HT1080 (cell line): ENCODE measurements at places on chromosomes 3 and 15. TPM values are rescaled to one million over a fixed set of nuclear protein-coding genes. Genes with fewer than 3 reads are reported as not detected.
A peak's percentile ranks its signal among the peaks of the same experiment; 100 is the strongest.

DNA sequence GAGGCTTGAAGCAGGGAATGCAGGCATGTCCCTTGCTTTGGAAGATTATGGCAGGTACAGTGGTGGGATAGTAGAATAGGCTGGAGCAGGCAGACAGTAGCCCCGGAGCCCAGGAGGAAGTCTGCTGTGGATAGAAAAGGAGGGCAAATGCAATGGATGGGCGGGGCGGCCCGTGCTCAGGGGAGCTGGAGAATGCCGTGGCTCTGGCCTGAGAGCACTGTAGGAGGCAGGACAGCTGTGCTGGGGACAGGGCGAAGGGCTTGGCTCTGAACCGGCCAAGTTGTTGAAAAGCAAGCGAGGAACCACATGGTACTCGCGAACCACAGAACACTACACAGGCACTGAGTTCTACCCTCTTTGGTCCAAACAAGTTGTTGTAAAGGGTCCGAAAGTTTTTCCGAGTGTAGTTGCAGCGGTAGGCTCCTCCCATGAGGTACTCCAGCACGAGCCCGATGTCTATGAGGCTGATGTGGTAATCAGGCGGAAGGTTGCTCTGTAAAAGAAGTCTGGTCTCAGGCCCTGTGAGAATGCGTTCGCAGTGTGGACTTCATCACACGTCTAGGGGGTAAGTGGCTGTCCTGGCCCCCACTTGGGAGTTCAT lies 54.7 kb downstream of the TRPM1 start:
- no peak for DNase-seq

GRCh38 chr3:187212705-187213104 lies 15.4 kb downstream of the RTP1 start:
- DNase-seq = no peak

DNA sequence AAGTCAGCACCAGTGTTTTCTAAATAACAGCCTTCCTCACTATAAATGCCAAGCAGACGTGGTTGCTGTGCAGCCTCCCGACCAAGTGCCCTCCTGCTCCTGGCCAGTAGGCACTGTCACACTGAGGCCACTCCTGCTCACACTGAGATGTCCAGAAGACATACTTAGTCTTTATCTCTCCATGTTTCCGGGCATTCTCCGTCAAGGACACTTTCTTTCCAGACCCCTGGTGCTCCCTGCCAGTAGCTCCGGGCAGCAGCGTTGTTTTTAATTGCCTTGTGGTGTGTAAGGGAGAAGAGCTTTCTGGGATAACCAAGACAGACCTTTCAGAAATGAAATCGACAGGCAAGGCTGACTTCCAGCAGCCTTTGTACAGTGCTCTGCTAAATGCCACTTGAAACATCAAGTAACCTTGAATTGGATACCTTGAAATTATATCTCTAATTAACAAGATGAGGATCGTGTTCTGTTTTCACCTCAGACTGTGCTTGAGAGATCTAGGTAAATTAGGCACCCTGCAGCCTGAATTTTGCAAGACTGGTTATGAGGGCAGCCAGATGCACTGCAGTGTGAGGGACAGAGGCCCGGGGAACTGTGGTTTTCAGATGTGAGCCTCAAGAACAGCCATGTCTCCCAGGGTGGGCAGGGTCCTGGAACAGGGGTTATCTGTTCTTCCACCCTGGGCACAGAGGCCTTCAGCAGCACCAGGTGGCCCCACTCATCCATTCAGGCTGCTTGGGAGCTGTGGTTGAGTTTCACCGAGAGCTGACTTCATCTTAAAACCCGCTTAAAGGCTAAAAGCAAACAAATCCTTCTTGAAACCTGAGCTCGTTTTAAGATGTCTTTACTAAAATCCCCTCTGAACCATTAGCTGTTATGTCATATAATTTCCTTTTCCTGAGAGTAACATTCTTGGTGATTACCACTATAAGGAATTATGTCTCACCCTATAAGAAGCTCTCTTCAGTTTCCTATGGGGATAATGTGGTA lies 105.5 kb upstream of the IL12A start:
- peak; percentile 97 for DNase-seq

DNA sequence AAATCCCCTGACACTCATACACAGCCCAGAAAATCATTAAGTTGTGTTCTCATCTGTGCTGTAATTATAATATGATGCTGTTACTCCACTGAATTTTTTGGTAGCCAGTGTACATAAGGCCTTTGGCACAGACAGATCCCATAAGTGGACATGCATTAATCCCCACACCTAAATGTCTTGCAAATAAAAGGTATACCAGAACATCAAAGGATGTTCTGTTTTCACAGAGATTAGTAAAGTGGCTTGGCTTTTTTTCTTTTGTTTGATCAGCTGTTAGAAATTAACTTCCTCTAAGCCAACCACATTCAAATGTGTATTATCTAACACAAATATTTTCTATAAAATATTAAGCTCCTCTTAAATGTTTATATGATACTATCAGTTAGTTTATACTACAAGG lies 2.7 kb downstream of the SST start:
- no peak for DNase-seq

DNA sequence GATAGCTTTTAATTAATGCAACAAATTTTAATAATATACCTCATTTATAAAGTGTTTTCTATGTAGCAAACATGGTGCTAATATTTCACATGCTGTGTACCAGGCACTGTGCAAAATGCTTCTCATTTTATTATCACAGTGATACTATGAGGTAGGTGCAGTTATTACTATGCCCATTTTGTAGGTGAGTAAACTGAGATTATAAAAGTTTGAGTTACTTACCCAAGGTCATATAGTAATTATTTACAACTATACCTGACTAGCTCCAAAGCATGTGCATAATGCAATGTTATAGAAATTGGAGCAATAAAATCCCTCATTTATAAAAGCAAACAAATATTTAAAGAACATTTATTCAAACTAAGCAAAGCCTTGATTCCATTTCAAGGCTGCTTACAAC lies 54.5 kb upstream of the DCBLD2 start:
- DNase-seq = no peak

DNA sequence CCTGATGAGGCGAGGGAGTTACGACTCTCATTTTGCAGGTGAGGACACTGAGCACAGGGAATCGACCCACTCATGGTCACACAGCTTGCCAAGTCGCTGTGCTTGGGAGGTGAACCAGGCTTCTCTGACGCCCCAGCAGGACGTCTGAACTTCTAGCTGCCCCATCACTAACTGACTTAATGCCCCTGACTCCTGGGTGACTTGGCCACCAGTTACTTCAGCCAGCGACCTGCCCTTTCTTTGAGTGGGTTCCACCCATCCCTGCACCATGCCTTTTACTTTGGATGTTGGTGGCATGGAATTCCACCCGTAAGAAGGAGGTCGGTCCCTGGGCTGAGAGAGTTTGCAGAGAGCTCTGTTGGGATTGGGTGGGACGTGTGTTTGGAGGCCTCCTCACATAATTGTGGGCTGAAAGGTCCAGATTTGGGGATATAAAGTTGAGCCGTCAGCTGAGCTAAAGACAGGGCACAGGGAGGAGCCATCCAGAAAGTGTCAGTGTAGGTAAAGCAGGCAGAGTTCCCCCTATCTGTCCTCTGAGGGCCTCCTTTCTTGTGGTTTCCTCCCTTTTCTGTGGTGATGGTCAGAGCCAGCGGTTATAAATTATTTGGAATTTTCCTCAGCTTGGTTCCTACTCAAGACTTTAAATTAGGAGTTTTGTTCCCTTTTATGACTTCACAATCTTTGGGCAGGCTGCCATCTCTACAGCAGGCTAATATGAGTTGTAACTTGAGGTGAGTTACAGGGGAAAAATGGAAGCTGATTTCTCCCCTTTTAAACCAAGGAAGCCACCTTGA lies 55.0 kb downstream of the FLNB start:
- DNase-seq = peak; percentile 67

- no peak for DNase-seq
These were observed 53.3 kb downstream of the PPP2R3A start for GRCh38 chr3:136018876-136019275.

- DNase-seq = no peak
These were observed 5.2 kb downstream of the LRIG1 start for GRCh38 chr3:66495668-66496045.

- DNase-seq = no peak
These were observed 45.5 kb downstream of the PAQR5 start for GRCh38 chr15:69344238-69344637.

GRCh38 chr3:161388855-161389254 lies 17.5 kb upstream of the SPTSSB start:
- DNase-seq = peak; percentile 43

- peak; percentile 72 for DNase-seq
These were observed 431.4 kb downstream of the DIPK2A start for GRCh38 chr3:144403040-144403457.

DNA sequence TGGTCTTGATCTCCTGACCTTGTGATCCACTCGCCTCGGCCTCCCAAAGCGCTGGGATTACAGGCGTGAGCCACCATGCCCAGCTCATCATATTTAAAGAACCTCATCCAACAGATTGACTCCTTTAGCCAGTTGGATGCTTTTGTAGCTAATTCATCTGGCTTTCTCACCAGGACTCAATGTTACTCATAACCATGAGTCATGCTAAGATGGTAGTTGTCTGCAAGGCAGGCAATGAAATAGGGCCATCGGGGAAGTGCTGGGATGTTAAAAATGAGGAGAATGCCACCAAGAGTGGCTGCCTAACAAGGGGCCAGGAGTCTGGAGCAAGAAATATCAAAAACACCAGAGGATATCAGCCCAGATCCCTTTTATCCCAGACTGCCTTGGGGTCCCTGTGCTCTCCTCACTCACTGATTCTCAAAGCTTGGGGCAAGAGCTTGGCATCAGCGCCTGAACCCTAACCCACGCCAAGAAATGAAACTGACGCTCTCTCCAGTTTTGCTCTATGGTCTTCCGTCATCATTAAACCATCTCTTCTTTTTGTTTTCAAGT lies 7.4 kb upstream of the PCOLCE2 start:
- peak; percentile 91 for DNase-seq

DNA sequence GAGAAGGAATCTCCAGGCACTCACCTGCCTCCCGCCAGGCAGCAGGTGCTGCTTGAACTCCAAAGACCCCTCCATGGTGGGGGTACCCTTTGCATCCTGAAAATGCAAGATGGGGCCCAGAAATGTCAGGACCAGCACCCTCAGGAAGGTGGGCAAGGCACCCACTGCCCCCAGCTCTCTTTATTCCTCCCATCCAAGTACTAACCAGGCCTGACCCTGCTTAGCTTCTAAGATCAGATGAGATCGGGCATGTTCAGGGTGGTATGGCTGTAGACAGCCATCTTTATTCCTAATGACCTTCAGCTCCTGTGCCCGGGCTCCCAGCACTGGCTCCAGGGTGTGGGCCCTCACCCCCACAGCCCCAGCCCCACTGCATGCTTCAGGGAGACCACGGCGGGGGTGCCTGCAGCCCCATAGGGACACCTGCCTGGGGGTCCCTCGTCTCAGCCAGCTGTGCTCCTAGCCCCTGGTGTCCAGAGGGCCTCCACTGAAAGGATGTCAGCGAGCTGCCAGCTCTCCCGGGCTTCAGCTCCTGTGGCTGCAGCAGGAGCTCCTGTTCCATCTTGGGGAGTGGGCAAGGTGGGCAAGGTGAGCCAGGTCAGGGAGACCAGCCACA lies 13.2 kb downstream of the PLA2G4B start:
- DNase-seq = no peak

- no peak for DNase-seq
These were observed 1.1 kb downstream of the ATP13A4 start for GRCh38 chr3:193553586-193553985.

DNA sequence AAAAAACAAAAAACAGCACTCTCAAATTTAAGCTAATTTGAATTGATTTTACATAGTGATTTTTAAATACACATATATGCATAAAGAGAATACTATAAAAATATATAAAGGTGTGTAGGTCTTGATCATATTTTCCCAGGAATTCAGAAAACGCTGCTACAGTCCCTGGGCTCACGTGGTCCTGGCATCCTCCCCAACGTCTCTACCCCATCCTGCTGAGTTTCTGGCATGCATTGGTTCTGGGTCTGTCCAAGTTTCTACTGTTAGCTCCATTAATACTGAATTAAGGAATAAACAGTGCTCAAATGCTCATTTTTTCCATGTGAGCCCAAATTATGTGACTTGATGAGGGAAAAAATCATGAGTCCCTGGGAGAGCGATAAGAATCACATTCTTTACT lies 32.7 kb upstream of the LAMP3 start:
- DNase-seq = no peak

- peak; percentile 85 for DNase-seq
These were observed 2.6 kb downstream of the CCDC9B start for GRCh38 chr15:40338041-40338657.

GRCh38 chr15:48643206-48643605 lies 2.3 kb downstream of the FBN1 start:
- DNase-seq = no peak

DNA sequence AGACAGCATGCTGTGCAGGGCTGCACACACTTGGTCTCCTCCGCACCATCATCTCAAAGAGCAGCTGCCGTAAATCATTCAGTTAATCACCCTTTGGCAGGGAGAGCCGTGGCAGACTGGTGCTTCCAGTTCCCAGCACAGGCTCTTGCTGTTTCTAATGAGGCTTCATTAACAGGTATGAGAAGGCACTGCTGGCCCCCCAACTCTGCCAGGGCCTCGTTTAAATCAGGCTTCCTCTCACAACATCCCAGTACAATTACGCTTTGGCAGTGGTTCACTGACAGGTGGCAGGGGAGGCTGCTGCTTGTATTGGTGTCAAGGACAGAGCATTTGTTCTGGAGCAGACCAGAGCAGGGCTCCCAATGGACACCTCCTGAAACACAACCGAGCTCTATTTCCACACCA lies 77.1 kb downstream of the BFSP2 start:
- DNase-seq = no peak

DNA sequence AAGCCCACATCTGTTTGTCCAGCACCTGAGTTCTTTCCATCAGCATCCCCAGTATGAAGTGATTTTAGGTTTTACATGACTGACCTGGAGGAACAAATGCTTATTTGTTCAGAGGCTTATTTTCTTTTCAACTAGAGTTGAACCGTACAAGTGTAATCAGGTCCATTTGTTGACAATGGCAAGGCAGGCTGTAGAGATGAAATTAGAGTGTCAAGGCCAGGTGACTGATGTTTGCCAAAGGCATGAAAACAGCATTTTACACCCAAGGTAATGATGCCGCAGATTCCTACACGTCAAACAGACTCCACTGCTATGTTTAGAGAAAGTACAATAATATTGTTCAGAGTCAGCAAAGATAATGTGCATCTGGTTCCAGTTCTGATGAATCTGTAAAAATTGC lies 96.5 kb downstream of the KCNAB1 start:
- DNase-seq = no peak

GRCh38 chr3:169564883-169565282 lies 98.6 kb downstream of the MECOM start:
- no peak for DNase-seq

ZNF660 gene
- total RNA-seq = 0.11 and 0.60 TPM in 2 replicates

C3orf20 gene
- total RNA-seq = 0.05 TPM in 1 of 2 replicates, not detected in the other

GP5 gene
- total RNA-seq = not detected in 2 replicates

LSAMP gene
- 0.21 TPM in 1 of 2 replicates, not detected in the other for total RNA-seq

ST3GAL6 gene
- total RNA-seq = 11.1 and 12.4 TPM in 2 replicates

MDFIC2 gene
- not detected in 2 replicates for total RNA-seq

LDHAL6B gene
- total RNA-seq = not detected in 2 replicates

PATL2 gene
- 0.10 and 0.13 TPM in 2 replicates for total RNA-seq

PPP1R2 gene
- total RNA-seq = 115 and 180 TPM in 2 replicates

ZNF502 gene
- 0.37 and 0.72 TPM in 2 replicates for total RNA-seq

CACNA1D gene
- total RNA-seq = not detected in 2 replicates

DNAH12 gene
- 0.02 TPM in 1 of 2 replicates, not detected in the other for total RNA-seq
